Naive thymus-derived CD8-positive, alpha-beta T cell (primary cell): ENCODE measurements at places on chromosomes 3 and 15. TPM values are rescaled to one million over a fixed set of nuclear protein-coding genes. Genes with fewer than 3 reads are reported as not detected.

- H3K27ac ChIP-seq, result no peak overlapping the region
- H3K4me1 ChIP-seq, result no peaks in the 10 kb centered on the region
- peaks cover 1% of the 10 kb centered on the region for H3K27me3 ChIP-seq
- no peak for DNase-seq
- H3K4me3 ChIP-seq, result no peak overlapping the region
Measured at GRCh38 chr3:171585039-171585438, 124.8 kb upstream of the TNIK start.

DNA sequence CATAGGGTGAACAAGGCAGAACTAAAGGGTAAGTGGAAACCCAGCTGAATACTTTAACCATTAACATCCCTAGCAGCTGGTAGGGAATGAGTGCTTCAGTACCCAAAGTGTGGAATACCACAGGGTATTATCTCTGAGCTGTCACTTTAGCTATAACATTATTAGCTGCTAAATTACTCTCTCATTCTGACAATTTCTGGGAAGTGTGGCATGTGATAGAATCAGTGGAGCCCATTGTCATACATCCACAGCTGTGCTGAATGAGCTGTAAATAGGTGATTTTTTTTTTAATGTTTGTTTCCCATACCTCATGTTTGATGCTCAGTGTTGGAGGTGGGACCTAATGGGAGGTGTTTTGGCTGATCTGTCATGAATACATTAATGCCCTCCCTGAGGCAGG lies 894.3 kb downstream of the DIPK2A start:
- H3K4me3 ChIP-seq, result no peak overlapping the region
- no peaks in the 10 kb centered on the region for H3K36me3 ChIP-seq
- no peak for DNase-seq
- no peak overlapping the region for H3K27ac ChIP-seq

Gene ATP10A
- total RNA-seq, result 59.1 TPM

DNA sequence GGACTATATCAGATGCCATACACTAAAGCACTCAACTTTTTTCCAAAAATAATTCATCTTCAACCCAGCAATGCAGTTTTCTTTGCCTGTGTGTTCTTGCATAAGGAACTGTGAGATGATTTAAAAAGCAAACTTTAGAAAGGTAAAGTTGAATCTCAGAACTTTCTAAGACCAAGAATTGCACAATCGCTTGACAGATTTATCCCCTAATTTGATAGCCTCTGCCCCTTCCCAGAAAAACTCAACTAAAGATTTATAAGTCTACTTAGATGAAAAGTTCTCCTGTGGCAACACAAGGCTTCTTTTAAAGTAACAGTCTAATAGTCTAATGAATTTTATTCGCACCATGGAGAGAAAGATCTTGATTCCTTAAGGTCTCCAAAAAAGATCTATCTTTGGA lies 259.3 kb downstream of the MAGI1 start:
- no peak overlapping the region for H3K4me3 ChIP-seq
- H3K27me3 ChIP-seq, result peaks cover 3% of the 10 kb centered on the region
- H3K4me1 ChIP-seq, result no peaks in the 10 kb centered on the region
- no peak for DNase-seq
- H3K36me3 ChIP-seq, result no peaks in the 10 kb centered on the region

- H3K36me3 ChIP-seq, result no peaks in the 10 kb centered on the region
- H3K4me1 ChIP-seq, result peaks cover 4% of the 10 kb centered on the region
- no peak overlapping the region for H3K4me3 ChIP-seq
- H3K27ac ChIP-seq, result peak overlapping the region; percentile 11
- H3K27me3 ChIP-seq, result no peaks in the 10 kb centered on the region
Measured at GRCh38 chr3:189040656-189041335, 131.0 kb upstream of the TPRG1 start.

DNA sequence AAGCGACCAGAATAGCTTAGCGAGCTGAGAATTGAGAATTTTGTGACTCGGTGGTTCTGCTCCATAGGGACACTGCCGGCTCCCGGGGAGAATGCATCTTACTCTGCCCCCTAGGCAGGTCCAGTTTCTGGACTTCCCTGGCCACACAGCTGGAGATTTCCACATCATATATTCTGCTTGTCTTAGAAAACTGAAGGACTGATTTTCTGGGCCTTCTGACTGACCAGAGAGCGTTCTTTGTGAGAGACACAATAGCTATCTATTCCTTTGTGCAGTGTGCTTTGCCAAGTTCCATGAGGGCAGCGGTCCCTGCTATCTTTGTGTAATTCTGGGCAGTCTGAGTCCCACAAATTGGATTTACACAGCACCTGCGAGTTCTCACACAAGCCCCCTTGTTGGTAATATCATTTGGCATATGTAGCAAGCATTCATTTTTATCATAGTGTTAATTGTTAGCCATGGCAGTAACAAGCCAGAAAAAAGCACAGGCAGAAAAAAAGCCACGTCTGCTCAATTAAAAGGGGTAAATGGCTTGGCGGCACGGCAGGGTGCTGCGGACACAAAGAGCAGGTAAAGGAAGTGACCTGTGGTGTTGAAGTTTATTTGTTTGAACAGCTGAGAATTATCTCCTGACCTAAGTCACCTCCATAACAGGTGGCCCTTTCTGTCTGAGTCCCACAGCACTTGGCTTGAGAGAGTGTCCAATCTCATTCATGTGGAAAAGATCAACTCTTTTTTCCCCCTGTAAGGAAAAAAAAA lies 688.7 kb downstream of the TUSC7 start:
- H3K27ac ChIP-seq, result no peak overlapping the region
- peaks cover 4% of the 10 kb centered on the region for H3K27me3 ChIP-seq
- H3K36me3 ChIP-seq, result no peaks in the 10 kb centered on the region
- no peak for DNase-seq
- no peak overlapping the region for H3K4me3 ChIP-seq

DNA sequence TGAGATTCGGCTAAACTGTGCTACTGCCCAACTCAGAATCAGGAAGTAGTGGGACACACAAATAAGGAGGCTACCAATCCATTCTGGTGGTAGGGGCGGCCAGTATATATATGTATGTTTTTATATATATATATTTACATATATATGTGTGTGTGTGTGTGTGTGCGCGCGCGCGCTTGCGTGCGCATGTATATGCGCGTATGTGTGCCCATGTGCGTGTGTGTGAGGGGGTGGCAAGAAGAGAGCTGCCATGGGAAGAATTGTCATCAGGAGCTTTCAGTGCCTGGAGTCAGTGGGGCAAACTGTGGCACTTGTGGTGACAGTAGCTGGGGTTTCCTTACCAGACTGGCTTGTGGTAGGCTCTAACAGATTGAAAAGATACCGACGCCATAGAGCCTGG lies 26.5 kb downstream of the GXYLT2 start:
- H3K4me1 ChIP-seq, result no peaks in the 10 kb centered on the region
- no peak overlapping the region for H3K4me3 ChIP-seq
- peaks cover 3% of the 10 kb centered on the region for H3K36me3 ChIP-seq
- no peak for DNase-seq

DNA sequence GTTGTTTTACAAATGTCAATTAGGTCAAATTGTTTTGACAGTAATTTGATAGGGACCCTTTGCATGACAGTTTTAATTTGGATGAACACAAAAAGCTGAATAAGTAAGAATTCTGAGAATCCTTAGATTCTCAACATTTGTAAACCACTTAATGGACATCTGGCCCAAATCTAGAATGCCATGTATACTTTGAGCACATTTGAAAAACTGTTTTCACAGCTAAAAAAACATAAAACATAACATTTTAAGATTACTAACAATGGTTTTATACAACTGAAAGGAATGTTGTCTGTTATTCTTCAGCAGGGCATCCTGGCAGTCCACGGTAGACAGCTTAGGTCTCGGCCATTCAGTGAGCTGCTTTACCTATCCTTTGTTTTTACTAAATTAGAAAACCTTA lies 34.5 kb upstream of the TM2D3 start:
- H3K4me1 ChIP-seq, result no peaks in the 10 kb centered on the region
- no peak overlapping the region for H3K27ac ChIP-seq
- no peak overlapping the region for H3K4me3 ChIP-seq

DNA sequence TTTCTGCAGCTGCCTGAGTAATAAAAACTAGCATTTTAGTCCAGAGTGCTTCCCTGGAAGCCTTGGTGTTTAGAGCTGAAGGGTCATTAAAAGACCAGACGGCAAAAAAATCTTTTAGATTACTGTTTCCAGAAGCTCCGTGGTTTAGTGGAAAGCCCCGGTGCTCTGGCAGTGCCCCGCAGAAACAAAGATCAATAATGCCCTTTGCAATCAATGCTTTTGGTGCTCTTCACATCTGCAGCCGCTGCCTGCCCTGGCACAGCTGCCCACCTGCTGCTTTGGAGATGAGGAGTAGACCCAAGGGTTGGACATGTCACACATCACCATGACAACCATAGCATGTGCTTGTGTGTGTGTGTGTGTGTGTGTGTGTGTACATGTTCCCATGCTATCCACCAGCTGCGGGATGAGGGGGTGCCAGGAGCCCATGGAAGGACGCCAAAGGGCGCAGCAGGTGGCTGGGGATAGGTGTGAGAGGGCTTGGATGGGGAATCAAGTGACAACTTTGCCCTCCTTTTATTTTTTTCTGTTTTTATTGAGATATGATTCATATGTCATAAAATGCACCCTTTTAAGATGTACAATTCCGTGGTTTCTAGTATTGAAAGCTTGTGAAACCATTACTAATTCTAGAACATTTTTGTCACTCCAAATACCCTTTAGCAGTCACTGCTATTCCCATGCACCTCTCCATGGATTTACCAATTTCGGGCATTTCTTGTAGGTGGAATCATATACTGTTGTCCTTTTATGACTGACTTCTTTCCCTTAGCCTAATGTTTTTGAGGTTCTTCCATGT lies 75.7 kb upstream of the KLHL25 start:
- H3K4me3 ChIP-seq, result no peak overlapping the region
- no peak for DNase-seq
- no peak overlapping the region for H3K27ac ChIP-seq
- no peaks in the 10 kb centered on the region for H3K4me1 ChIP-seq
- peaks cover 22% of the 10 kb centered on the region for H3K27me3 ChIP-seq
- H3K36me3 ChIP-seq, result no peaks in the 10 kb centered on the region

Gene ADGRG7
- total RNA-seq, result not detected
